Stimulated activated CD4-positive, alpha-beta T cell treated with anti-CD3 and anti-CD28 coated beads, Interleukin-4, amount 100 ng/mL, for 48 hours (primary cell): ENCODE measurements at places on chromosomes 2 and 18.

DNA sequence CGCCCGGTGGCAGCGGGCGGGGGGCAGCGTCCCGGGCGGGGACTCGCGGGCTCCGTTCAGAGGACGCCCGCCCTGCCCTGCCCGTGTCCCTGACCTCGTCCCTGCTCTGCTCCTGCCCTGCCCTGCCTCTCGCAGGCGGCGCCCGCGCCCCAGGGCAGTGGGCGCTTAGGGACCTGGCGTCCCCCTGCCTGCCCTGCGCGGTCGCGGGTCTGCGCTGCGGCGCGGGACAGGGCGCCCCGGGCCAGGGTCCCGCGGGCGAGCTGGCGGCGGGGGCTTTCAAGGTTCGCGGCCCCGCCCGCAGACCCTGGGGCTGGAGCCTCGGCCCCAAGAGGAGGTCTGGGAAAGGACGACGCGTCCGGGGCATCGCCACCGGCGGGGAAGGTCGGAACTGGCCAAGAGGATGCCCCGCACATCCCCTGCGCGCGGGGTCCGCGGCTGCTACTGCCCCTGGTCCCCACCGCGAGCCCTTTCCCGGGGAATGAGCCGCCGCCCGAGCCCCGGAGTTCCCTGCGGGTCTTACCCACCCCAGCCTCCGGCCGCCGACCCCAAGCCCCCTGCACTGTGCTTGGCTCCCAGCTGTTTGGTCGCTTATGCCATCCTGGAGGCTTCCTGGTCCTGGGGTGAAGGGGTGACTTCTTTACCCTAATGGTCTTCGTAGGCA is 679 bp downstream of the RNF144A start:
- no peak for DNase-seq

DNA sequence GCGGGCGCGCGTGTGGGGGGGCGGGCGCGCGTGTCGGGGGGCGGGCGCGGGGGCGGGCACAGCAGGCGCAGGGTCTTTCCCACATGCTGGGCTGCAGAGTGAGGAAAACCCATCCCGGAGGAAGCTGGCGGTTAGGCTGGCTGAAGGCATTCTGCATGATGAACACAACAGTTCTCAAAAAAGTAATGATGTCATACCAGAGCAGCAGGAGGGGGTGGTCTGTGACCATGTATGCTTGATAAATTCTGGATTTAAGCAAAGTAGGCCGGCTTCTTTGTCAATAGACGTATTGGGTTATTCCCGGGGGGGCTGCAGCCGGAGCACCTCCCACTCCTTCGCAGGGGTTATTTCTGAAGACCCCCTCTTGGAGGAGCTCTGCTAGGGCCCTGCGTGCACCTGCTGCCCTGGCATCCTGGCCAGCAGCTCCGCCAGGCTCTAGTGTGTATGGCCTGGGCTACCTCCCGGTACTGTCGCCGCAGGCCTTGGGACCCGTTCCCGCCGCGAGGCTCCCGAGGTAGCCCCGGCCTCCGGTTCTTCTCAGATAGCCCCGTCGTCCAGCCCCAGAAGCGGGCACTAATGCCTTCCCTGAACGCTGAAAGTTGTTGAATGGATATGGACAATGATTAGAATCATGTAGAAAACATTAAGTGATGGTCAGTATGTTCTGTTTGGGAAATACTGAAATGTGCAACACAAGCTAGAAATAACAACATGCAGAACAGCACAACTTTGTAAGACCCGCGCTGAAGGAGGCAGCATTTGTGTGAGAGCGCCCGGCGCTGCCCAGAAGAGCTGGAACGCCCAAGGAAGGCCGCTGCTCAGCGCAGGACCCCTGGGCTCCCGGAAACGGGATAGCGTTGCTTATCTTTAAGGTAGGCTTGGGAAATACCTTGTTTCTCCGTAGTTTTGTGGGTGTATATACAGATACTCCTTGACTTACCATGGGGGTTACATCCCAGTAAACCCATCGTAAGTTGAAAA is 101.4 kb upstream of the RAB6C start:
- DNase-seq, result no peak

DNA sequence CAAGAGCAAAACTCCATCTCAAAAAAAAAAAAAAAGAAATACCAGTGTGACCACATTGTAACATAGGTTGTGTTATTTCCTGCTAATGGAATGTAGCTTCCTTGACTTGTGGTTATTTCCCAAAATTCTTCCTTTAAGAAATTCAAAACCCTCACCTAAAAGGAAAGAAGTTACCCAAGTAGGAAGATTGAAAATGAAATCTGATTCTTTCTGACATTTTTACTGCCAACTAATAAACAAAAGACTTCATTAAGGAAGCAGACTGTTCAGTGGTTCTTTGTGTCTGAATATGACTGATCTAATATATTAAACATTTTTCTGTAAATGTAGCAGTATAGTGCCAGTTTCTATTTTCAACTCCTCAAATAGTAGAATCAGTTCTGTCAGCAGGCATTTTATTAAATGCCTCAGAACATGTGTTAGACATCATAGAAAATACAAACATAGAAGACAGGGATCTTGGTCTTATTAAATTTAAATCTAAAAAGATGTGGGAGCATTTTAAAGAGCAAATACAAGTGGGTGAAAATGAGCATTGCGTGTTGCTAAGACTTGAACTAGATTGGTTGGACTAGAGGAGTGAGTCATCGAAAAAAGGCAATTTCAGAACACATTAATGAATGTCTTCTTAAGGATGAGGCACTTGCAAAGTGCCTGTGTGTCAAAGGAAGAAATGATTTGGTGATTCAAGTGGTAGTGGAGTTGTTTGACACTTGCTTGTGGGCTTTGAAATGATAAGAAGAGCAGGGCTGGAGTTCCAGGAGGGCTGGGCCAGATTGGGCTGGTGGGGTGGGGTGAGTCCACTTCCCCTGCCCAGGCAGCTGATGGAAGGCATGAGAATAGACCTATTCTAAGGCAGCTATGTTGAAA is 53.4 kb downstream of the PKP4 start:
- DNase-seq, result no peak

GRCh38 chr2:85865539-85866164 is 23.1 kb downstream of the ST3GAL5 start:
- DNase-seq, result no peak

DNA sequence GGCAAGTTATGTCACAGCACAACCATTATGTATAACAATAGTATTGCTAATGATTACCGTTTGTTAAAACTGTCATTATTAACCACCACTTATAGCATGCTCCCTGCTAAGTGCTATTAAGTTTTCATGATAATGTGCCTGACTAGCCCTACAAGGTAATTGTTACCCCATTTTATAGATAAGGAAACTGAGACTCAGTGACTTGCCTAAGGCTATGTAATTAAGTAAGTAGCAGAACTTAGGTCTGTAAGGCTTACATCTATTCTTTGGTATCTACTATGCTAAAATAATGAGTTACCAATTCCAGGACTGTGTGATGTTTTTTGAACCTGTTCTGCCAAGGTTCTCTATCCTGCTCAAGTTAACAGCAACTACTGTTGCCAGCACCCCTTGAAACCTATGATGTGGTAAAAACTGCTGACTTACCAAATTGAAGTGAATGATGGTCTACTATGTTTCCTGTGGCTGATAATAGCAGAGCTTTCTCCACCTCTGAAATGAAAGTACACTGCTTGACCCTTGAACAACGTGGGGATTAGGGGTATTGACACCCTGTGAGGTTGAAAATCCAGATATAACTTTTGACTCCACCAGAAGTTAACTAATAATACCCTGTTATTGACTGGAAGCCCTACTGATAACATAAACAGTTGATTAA is 18.2 kb downstream of the ACVR2A start:
- no peak for DNase-seq

- no peak for DNase-seq
Observed at GRCh38 chr18:48853588-48853987, 97.2 kb downstream of the SMAD7 start.

DNA sequence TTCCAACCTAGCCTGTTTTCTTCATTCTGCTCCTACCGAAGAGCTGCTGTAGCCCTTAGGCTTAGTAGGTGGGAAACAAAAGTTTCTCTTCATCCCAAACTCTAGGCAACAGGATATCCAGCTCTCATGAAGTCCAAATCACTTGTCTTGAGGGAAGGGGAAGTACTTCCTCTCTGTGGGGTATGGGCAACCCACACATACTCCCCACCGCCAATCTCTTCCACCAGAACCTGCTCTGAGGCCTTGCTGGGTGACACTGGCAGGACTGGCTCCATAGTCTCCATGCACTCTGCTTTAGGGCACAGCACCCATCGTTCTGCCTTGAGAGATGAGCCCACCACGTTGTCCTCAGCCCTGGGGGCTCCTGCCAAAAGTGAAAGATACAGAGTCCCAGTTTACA is 173.0 kb downstream of the NCK2 start:
- no peak for DNase-seq

DNA sequence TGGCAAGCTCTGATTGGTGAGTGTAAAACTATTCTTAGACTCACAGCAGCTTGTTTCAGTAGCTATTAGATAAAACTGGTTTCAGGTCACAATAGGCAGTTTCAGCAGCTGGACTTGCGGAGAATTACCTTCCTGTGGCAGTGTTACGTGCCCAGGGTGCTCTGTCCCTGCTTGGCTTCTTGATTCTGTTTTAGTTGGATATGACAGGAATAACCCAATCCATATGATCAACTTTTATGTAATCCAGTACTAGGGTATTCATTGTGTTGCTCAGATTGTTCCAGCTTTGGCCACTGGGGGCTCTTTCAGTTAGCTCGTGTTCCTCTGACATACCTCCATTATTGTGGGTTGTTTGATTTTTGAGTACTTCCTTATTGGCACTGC is 43.1 kb downstream of the INPP4A start:
- DNase-seq, result no peak

DNA sequence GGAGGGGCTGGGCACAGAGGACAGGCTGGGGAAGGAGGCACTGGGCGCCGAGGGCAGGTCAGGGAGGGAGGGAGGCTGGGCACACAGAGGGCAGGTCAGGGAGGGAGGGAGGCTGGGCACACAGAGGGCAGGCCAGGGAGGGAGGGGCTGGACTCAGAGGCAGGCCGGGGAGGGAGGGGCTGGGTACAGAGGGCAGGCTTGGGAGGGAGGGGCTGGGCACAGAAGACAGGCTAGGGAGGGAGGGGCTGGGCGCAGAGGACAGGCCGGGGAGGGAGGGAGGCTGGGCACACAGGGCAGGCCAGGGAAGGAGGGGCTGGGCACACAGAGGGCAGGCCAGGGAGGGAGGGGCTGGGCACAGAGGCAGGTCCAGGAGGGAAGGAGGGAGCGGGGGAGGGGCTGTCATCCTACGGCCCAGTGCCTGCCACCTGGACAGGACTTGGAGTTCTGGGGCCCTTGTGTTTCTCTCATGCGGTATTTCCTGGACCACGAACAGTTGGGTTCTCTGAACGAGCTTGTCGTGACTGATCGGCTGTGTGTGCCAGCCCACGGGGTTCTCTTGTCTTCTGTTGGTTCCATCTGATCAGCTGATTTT is 46.7 kb upstream of the KCNG2 start:
- DNase-seq, result no peak

DNA sequence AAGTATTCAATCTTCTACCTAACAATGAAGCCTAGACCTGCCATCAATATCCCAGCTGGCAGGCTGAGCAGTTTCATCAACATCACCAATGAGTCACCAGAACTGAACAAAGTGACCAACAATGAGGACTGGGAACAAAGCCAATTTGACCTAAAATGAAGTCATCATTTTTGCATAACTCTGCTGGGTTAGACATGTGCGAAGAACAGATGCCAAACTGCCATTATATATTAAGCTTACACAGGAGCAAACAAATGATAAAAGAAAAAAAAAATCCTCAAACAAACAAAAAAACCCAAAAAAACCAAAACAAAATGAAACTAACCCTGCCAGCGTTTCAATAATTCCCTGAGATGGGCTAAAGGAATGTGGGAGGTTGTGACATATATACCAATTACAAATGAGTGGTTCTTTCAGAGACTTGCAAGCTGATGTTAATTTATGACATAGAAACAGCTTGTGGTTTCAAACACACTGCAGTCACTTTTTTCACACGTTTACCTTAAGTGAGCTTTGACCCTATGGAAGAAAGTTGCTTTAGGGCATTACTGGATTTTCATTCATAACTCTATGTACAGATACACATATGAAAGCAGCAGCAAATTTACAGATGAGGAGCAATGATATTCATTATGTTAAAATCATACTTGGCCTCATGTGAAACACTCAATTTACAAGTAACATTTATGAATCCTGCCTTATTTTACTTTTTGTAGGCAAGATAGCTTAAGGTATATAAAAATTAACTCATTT is 56.9 kb upstream of the CCDC141 start:
- DNase-seq, result no peak

DNA sequence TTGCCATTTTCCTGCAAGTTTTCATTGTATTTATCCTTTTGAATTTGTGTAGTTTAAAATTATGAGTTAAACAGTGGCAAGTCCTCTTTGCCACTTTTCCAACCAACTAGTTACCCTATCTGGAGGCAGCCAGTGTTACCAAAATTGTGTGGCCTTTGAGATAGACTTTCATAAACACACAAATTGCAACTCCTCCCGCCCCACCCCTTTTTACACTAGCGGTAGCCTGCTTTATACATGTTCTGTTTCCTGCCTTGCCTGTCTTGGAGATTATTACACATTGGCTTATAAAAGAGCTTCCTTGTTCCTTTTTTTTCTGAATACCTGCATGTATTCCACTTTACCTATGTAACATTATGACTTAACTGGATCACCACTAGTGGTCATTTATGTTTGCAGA is 56.5 kb downstream of the RPIA start:
- DNase-seq, result no peak

- DNase-seq, result no peak
Observed at GRCh38 chr2:47205576-47206141, 50.6 kb upstream of the STPG4 start.

DNA sequence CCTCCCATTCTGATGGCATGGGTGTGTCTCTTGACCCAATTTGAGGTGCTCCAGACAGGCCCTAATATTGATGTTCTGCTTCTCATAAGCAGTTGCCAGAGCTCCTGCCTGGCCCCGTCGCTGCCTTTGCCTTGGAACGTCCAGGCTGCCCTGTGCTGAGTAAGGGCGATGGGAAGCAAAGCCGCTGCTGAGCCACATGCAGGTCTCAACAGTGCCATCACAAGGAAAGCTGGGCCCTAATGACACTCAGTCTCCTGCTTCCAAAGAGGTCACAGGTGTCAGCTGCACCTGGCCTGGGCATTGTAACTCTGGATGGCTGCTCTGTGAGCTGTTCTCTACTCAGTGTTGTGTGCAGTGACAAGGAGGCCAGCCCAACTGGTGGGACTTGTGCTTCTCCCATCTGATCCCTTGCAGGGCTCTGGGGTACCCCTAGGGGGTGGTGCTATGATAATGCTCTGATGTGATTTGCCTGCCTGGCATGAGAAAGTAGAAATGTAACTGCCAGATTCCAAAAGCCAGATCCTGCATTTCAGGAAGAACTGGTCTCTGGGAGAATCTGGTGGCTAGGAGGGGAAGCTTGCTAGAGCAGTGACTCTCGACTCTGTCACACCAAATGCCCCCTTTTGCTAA is 8.7 kb downstream of the TTC39C start:
- DNase-seq, result no peak
